ENCODE measurements at places on chromosomes 11 and 22.

GRCh38 chr11:66317723-66318599, 1.1 kb upstream of the CD248 start:
- DNase-seq: peak; percentile 18

DNA sequence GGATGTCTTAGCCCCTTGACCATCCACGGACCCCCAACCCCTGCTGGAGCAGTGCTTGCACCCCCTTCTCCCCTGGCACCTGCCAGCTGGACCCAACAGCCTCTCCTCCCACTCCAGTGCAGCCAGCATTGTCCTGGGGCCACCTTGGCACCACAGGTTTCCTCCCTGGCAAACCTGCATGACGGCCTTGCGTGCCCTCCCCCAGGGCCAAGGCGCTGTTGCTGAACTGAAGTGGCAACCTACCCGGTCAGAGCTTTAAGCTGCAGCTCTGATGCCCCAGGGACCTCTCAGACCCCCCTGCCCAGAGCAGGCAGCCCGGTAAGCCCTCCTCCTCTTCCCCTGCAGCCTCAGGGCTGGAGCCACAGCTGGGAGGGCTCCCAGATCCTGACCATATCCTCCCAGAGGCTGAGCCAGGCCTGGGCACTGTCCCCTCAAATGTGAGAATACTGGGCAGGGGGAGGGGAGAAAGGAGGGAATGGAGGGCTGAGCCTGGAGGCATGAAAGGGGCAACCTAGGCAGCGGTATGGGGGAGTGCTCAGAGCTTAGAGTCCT, 1.8 kb upstream of the LRRC75B start:
- DNase-seq: no peak

- no peak for DNase-seq
These were observed 106.1 kb downstream of the CTTN start for GRCh38 chr11:70504246-70505020.

DNA sequence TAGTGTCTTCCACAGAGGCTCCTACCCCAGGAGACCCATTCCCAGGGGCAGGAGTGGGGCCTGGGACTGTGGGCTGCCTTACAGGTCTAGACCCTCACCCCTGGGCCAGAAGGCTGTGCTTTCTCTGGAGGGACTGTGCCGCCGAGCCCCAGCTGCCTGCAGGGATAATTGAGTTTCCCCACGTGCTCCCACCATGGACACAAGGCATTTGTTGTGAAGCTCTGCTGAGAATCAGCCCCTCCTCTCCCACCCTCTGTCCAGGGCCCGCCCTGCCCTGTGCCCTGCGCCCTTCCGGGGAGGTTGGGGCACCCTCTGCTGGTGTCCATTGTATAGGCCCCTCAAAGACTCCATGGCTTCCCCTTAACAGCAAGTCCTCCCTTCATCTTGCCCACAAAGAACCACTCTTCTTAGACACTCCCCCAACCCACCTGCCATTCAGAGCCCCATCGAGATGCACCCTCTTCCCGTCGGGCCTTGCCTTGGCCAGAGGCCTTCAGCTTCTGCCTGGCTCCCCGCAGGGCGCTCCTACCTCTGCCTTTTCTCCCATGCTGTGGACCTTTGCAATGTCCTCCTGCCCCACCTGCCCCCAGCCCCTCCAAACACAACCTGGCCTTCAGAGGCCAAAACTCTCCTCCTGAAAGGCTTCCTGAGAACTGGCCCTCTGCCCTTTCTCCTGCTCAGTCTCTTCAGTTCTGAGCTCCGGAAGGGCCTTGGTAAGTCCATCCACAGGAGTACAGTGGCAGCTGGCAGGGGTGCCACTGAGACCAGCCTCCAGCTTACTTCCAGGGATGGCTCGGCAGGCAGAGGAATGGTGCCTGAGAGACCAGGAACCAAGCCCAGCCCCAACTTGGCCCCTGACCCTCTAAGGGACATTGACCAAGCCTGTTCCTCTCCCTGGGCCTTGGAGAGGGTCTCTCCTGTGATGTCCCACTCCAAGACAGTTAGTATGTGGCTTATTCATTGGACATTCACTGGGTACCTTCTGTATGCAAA, 22.4 kb downstream of the DUSP8 start:
- DNase-seq: no peak

GRCh38 chr22:24441406-24442351, 14.3 kb downstream of the ADORA2A start:
- no peak for DNase-seq

- no peak for DNase-seq
These were observed 1186.5 kb downstream of the BRD1 start for GRCh38 chr22:48640890-48641841.

DNA sequence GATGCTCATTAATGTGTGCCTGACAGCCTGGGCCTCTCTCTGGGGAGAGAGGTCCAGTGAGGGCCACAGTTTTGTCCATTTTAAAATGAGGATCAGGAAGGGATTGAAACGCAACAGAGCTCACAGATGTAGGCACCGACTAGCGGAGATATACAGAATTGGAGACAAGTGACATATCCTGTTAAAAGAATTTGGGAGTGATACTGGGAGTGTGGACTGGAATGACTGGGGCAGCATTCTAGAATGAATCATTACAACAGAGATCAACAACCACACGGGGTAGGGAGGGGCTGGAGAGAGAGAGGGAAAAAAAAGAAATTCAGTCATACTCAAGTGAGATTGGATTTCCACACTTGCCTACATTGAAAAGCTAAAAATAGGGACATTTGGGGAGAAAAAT, 2.5 kb upstream of the NCAM1 start:
- no peak for DNase-seq

Data from epithelial cell of proximal tubule (primary cell).